ENCODE measurements at places on chromosomes 3 and 15. TPM values are rescaled to one million over a fixed set of nuclear protein-coding genes. Genes with fewer than 3 reads are reported as not detected.

The ARHGAP31 gene
- total RNA-seq = 13.2 TPM

The NR2C2 gene
- total RNA-seq = 48.2 TPM

The NR2E3 gene
- total RNA-seq = not detected

The CRYGS gene
- 5.6 TPM for total RNA-seq

The GOLGA6C gene
- total RNA-seq = not detected

The EFCC1 gene
- 0.11 TPM for total RNA-seq

The ARNT2 gene
- not detected for total RNA-seq

The BFSP2 gene
- total RNA-seq = not detected

GRCh38 chr3:50645378-50645777, 28.4 kb downstream of the MAPKAPK3 start:
- peaks cover 86% of the 10 kb centered on the region for H3K36me3 ChIP-seq
- DNase-seq = no peak
- no peak overlapping the region for H3K4me3 ChIP-seq
- H3K27ac ChIP-seq = no peak overlapping the region
- no peaks in the 10 kb centered on the region for H3K27me3 ChIP-seq

GRCh38 chr3:111610612-111611054, 15.5 kb upstream of the ZBED2 start:
- H3K36me3 ChIP-seq = peaks cover 88% of the 10 kb centered on the region
- H3K4me1 ChIP-seq = peaks cover 93% of the 10 kb centered on the region
- peak overlapping the region; percentile 69 for H3K4me3 ChIP-seq
- DNase-seq = no peak

- no peak overlapping the region for H3K4me3 ChIP-seq
- peaks cover 11% of the 10 kb centered on the region for H3K4me1 ChIP-seq
- H3K36me3 ChIP-seq = peaks cover 3% of the 10 kb centered on the region
These were observed 30.0 kb upstream of the AKAP13 start for GRCh38 chr15:85350395-85350794.

DNA sequence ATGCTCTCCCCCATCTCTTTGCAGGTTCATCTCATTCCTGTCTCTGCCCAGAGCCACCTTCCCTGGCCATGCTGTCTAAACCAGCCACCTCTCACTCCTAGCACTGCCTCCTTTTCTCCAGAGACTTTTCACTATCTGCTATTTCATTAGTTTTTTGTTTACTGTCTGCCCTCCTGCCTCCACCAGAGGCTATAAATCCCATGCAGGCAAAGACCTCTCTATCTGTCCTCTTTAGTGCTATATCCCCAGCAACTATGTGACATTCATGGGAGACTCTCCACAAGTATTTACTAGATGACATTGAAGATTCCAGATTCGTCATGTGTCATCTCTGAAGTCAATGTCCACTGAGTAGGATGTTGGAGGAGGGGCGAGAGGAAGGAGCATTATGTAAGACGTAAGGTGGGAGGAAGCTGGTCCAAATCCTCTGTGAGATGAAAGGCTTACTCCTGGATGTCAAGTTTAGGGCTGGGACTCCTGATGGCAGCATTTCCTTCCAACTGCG, 3.4 kb upstream of the FAM43A start:
- H3K36me3 ChIP-seq = peaks cover under 1% of the 10 kb centered on the region
- H3K27ac ChIP-seq = no peak overlapping the region
- peaks cover 27% of the 10 kb centered on the region for H3K27me3 ChIP-seq

DNA sequence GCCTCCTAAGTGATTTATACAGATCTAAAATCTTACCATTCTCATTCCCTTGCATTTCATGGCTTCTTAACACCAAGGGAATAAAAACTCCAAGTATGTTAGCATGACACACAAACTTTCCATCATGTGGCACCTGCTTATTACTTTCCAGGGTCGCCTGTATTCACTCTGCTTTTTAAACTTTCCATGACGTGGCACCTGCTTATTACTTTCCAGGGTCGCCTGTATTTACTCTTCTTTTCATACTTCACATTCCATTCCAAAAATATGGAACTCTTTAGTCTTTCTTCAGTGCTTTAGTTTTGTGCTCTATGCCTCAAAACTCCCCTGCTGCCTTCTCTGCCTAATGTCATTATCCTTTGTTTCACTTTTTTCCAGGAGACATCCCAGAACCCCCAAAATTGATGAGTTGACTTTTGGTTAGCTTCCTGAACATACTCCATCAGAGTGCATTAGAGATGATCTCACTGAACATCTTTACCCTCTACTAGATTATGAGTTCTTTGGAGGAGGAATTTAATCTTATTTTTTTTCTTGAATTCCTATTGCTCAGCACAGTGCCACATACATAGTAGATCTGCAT, 47.0 kb downstream of the CALML4 start:
- no peak for DNase-seq
- no peaks in the 10 kb centered on the region for H3K27me3 ChIP-seq
- H3K36me3 ChIP-seq = peaks cover 41% of the 10 kb centered on the region
- H3K27ac ChIP-seq = no peak overlapping the region
- no peak overlapping the region for H3K4me3 ChIP-seq

DNA sequence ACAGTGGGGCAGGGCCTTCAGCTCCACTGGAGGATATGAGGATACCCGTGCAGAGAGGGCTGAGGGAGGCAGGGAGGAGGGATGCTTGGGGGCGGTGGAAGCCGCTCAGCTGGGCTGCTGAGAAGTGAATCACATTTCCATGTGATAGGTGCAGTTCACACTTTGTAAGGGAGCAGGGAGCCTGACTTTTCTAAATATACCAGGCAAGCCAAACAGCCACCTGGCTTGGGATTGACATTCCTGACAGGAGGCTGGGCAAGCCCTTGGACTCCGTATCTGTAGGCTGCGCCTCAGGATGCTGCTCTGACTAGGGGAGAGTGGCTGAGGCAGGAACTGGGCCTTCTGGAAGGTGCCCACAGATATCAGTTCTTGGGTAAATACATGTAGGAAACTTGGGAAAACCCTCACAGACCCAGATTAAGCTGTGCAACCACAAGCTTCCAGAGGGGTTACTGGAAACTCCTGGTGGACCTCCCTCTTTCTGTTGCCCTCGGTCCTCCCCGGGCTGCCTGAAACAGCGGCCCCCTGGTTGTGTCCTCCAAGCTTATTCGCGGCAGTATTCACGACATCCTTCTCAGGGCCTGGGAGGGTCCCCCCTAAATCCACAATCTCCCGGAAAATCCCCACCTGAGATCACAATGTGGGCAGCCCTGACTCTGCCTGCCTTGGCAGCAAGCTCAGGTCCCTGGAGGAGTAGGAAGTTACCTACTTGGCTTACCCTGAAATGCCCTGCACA, 33.0 kb upstream of the ADCY5 start:
- H3K4me3 ChIP-seq = no peak overlapping the region
- no peaks in the 10 kb centered on the region for H3K4me1 ChIP-seq
- peaks cover 2% of the 10 kb centered on the region for H3K27me3 ChIP-seq
- no peak for DNase-seq
- no peak overlapping the region for H3K27ac ChIP-seq

- H3K4me1 ChIP-seq = peaks cover 9% of the 10 kb centered on the region
- peaks cover 43% of the 10 kb centered on the region for H3K36me3 ChIP-seq
- DNase-seq = no peak
- no peak overlapping the region for H3K27ac ChIP-seq
- H3K4me3 ChIP-seq = no peak overlapping the region
These were observed 64.6 kb downstream of the LYSMD4 start for GRCh38 chr15:99668533-99669182.

GRCh38 chr3:169661361-169662131, 2.0 kb downstream of the MECOM start:
- DNase-seq = no peak
- no peak overlapping the region for H3K27ac ChIP-seq
- H3K27me3 ChIP-seq = peaks cover 86% of the 10 kb centered on the region
- no peaks in the 10 kb centered on the region for H3K36me3 ChIP-seq

DNA sequence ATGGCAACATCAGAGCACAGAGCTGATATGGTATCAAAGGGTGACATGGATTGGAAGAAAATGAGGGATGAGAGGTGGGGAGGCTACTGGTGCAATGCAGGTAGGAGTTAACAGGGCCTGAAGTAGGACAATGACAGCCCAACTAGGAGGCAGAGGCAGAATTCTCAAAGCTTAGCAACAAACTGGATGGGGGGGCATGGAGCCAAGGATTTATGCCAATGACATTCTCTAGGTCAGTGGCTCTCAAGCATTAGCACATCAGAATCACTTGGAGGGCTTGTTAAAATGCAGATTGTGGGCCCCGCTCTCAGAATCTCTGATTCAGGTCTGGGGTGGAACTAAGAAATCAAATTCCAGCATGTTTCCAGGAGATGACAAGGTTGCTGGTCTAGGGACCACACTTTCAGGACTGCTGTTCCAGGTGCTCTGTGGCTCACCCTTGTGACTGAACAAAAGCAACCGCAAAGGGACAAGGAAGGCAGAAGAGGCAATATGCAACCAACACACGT, 98.0 kb upstream of the TNIK start:
- peaks cover 47% of the 10 kb centered on the region for H3K4me1 ChIP-seq
- H3K4me3 ChIP-seq = no peak overlapping the region
- H3K27me3 ChIP-seq = no peaks in the 10 kb centered on the region
- DNase-seq = no peak
- peaks cover 12% of the 10 kb centered on the region for H3K36me3 ChIP-seq

- no peaks in the 10 kb centered on the region for H3K4me1 ChIP-seq
- DNase-seq = no peak
These were observed 35.5 kb downstream of the ANKDD1A start for GRCh38 chr15:64947211-64947610.

DNA sequence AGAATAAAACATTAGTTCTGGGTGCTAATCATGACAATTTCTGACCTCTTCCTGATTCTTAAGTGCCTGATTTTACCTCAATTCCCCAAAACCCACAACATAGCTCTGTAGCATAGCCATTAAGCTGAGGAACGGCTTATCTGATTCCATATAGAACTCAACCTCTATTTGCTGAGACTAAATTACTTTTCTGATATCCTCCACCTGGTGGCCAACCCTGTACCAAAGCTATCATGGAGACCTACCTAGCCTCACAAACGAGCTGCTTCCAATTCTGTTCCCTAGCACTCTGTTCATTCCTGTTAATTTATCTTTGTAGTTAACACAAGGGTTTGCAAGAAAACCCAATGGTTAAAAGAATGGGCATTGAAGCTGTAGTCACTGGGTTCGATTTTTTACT, 245.2 kb downstream of the PLOD2 start:
- no peaks in the 10 kb centered on the region for H3K4me1 ChIP-seq
- no peak for DNase-seq
- no peaks in the 10 kb centered on the region for H3K36me3 ChIP-seq

DNA sequence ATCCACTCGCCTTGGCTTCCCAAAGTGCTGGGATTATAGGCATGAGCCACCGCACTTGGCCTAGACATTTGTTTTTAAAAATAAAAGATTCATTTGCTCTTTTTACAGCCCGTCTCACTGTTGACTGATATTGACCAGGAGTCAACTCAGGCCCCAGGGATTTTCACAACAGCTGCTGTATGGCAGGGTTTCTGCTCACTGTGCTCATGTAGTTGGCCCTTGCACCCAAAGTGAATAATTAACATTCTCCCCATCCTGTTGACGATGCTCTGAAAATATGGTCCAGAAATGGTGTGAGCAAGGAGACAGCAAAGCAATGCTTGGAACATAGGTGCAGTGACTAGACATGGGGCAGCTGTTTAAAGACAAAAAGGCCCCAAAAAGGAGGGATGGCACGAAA, 2.9 kb upstream of the CCR5 start:
- DNase-seq = no peak
- no peak overlapping the region for H3K4me3 ChIP-seq
- H3K4me1 ChIP-seq = peaks cover 51% of the 10 kb centered on the region
- H3K27me3 ChIP-seq = peaks cover 51% of the 10 kb centered on the region
- H3K36me3 ChIP-seq = no peaks in the 10 kb centered on the region

GRCh38 chr3:14472471-14473351, 67.4 kb downstream of the GRIP2 start:
- no peak overlapping the region for H3K4me3 ChIP-seq
- no peaks in the 10 kb centered on the region for H3K27me3 ChIP-seq
- peak overlapping the region; percentile 35 for H3K27ac ChIP-seq
- DNase-seq = no peak
- peaks cover 50% of the 10 kb centered on the region for H3K36me3 ChIP-seq
- H3K4me1 ChIP-seq = peaks cover 10% of the 10 kb centered on the region

DNA sequence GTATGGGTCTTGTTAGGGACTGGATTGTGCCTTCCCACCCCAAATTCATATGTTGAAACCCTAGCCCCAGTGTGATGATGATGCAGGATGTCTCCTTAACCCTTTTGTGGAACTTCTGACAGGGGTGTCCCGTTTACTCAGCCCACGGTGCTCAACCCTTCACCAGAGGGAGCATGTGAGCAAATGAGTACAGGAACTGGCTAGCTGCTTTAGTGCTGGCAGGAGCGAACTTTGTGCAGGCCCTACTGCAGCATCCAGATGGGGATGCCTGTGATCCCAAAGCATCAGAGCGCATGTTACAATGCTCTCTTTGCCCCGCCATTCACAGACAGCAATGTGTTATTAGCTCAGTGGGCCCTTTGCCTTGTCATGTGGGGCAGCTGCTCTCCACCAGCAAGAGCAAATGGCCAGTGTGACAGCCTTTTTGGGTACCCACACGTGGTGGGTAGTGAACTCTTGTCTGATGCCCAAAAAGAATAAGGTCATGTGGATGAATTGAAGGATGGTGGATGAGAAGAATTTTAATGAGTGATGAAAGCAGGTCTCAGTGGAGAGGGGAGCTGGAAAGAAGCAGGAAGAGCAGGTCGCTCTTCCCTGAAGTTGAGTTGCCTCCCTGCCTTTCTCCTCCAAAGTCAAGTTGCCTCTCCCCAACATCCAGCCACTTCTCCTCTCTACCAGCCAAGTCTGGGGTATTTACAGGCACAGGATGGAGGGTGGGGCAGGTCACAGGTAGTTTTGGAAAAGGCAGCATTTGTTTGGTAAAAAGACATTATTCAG, 63.3 kb upstream of the STRIT1 start:
- no peak overlapping the region for H3K4me3 ChIP-seq
- H3K4me1 ChIP-seq = no peaks in the 10 kb centered on the region
- H3K27ac ChIP-seq = no peak overlapping the region
- no peaks in the 10 kb centered on the region for H3K36me3 ChIP-seq
- H3K27me3 ChIP-seq = peaks cover 7% of the 10 kb centered on the region

DNA sequence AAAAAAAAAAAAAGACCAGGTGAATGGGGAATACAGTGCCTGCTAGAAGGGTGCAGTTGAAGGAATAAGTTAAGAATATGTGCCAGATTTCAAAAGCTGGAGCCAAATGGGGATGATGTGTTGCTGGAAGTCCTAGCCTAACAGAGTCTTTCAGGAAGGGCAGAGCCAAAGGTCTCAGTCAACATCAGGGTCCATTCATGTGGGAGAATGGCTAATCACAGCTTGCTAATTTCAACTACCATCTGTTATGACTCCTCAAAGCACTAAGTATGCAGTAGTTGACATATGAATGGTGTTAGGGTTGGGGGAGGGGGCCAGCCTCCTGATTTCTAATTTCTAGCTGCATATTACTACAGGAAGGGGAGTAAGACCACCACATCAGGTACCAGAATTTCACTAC, 4.4 kb downstream of the ZBTB38 start:
- H3K4me3 ChIP-seq = no peak overlapping the region
- no peaks in the 10 kb centered on the region for H3K36me3 ChIP-seq
- no peak for DNase-seq
- no peaks in the 10 kb centered on the region for H3K27me3 ChIP-seq

GRCh38 chr3:71414189-71414927, 169.2 kb downstream of the FOXP1 start:
- no peaks in the 10 kb centered on the region for H3K27me3 ChIP-seq
- H3K4me1 ChIP-seq = peaks cover 47% of the 10 kb centered on the region
- no peak overlapping the region for H3K27ac ChIP-seq
- peaks cover 1% of the 10 kb centered on the region for H3K36me3 ChIP-seq

- H3K4me1 ChIP-seq = peaks cover 1% of the 10 kb centered on the region
- H3K27me3 ChIP-seq = no peaks in the 10 kb centered on the region
- H3K27ac ChIP-seq = no peak overlapping the region
- no peaks in the 10 kb centered on the region for H3K36me3 ChIP-seq
- no peak for DNase-seq
These were observed 37.1 kb upstream of the SLC4A7 start for GRCh38 chr3:27521179-27521871.

GRCh38 chr3:5428607-5429516, 241.4 kb downstream of the EDEM1 start:
- H3K36me3 ChIP-seq = no peaks in the 10 kb centered on the region
- DNase-seq = no peak
- no peak overlapping the region for H3K4me3 ChIP-seq
- peaks cover 7% of the 10 kb centered on the region for H3K27me3 ChIP-seq
